ENCODE measurements at places on chromosomes 6 and 20. TPM values are rescaled to one million over a fixed set of nuclear protein-coding genes. Genes with fewer than 3 reads are reported as not detected.

GRCh38 chr6:108795122-108795521 lies 53.1 kb upstream of the ARMC2 start:
- no peak overlapping the region for H3K4me3 ChIP-seq
- no peaks in the 10 kb centered on the region for H3K36me3 ChIP-seq
- peaks cover 2% of the 10 kb centered on the region for H3K27me3 ChIP-seq
- H3K27ac ChIP-seq: no peak overlapping the region

- peaks cover 7% of the 10 kb centered on the region for H3K27me3 ChIP-seq
- no peak overlapping the region for H3K4me3 ChIP-seq
- DNase-seq: no peak
- H3K36me3 ChIP-seq: no peaks in the 10 kb centered on the region
- no peak overlapping the region for H3K27ac ChIP-seq
- peaks cover 7% of the 10 kb centered on the region for H3K4me1 ChIP-seq
Observed at GRCh38 chr20:8395956-8396355, 263.9 kb downstream of the PLCB1 start.

DNA sequence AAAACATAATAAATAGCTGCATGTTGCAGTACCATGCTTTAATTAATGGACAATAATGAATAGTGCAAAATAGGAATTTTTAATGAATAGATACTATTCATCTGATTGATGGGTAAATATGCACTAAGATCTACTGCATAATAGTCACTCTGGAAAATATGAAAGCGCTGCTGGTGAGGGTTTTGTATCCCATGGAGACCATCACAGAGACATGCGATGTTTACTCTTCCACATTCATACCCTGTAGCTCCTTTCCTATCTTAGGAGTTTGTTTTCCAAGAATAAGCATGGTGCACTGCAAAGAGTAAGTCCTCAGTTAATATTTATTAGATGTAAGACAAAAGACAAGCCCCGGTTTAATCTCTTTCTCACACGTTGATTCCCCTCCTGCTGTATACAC lies 81.4 kb downstream of the NRSN1 start:
- no peaks in the 10 kb centered on the region for H3K36me3 ChIP-seq
- peaks cover 3% of the 10 kb centered on the region for H3K27me3 ChIP-seq
- no peak overlapping the region for H3K27ac ChIP-seq
- DNase-seq: no peak
- H3K4me3 ChIP-seq: no peak overlapping the region

GRCh38 chr6:130018744-130019325 lies 454 bp downstream of the L3MBTL3 start:
- no peaks in the 10 kb centered on the region for H3K27me3 ChIP-seq
- peak overlapping the region; percentile 95 for H3K4me3 ChIP-seq
- peak overlapping the region; percentile 98 for H3K27ac ChIP-seq

Gene ULBP2
- 0.53 TPM for total RNA-seq

GRCh38 chr6:17130786-17131185 lies 28.9 kb downstream of the STMND1 start:
- H3K27me3 ChIP-seq: no peaks in the 10 kb centered on the region
- H3K4me1 ChIP-seq: no peaks in the 10 kb centered on the region
- H3K4me3 ChIP-seq: no peak overlapping the region
- no peak overlapping the region for H3K27ac ChIP-seq
- H3K36me3 ChIP-seq: no peaks in the 10 kb centered on the region
- no peak for DNase-seq

Measured in activated naive CD8-positive, alpha-beta T cell treated with anti-CD3 and anti-CD28 coated beads, Interleukin-2, amount 10 ng/mL, durations not matched to agents 7 days and 5 days (primary cell).